Osteoblast (primary cell): ENCODE measurements at places on chromosomes 11 and 22. TPM values are rescaled to one million over a fixed set of nuclear protein-coding genes. Genes with fewer than 3 reads are reported as not detected.

DNA sequence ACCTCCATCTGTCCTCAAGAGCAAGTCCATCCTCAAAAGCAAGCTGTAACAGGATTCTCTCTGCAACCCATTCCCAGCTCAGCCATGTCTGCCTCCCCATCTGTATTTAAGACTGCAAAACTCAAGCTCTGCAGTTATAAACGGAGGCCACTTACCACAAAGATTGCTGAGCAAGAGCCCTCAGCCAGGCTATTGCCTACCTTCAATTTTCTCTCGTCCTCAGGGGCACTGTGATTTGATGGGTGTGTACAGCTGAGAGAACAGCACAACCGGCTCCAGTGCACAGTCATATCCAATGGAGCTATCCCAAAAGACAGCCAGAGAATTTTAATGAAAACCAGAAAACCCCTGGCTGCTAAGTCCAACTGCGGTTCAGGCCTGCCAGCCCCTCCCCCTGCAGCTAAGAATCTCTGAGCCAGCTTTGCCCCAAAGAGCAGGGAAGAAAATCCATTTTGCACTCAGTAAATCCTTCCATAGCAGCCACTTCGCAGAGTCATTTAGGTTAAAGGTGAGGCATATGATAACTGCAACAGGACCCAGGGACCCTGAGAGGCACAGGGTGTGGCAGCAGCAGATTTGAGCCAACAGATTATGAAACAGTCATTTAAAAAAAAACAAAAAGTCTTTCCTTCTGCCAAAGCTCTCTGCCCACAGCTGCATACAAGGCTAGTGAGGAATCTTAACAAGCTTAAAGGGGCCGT lies 37.6 kb downstream of the RAB30 start:
- DNase-seq, result peak; percentile 62

The C22orf23 gene
- 0.29 and 0.72 TPM in 2 replicates for total RNA-seq

- peak; percentile 86 for DNase-seq
These were observed 12.6 kb downstream of the LMO1 start for GRCh38 chr11:8250981-8251615.

DNA sequence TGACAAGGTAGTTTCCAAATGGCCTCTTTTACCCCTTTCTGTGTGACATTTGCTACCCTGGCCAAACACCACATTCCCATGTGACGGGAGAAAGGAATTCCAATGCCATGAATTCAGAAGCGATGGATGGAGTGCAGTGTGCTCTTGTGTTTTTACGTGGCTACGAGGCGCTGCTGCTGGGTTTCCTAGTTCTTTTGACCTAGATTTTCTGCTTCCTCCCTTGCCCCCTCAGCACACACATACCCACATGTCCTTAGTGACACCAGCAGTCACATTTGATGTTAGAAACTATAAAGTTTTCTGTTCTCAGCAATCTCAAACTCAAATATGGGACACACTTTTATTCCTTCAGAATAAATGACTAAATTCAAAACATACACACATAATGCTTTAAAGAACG lies 7.8 kb upstream of the TMA7B start:
- DNase-seq, result no peak

GRCh38 chr11:12802418-12803085 lies 128.3 kb downstream of the TEAD1 start:
- DNase-seq, result no peak

The PPFIA1 gene
- 93.7 and 110 TPM in 2 replicates for total RNA-seq

DNA sequence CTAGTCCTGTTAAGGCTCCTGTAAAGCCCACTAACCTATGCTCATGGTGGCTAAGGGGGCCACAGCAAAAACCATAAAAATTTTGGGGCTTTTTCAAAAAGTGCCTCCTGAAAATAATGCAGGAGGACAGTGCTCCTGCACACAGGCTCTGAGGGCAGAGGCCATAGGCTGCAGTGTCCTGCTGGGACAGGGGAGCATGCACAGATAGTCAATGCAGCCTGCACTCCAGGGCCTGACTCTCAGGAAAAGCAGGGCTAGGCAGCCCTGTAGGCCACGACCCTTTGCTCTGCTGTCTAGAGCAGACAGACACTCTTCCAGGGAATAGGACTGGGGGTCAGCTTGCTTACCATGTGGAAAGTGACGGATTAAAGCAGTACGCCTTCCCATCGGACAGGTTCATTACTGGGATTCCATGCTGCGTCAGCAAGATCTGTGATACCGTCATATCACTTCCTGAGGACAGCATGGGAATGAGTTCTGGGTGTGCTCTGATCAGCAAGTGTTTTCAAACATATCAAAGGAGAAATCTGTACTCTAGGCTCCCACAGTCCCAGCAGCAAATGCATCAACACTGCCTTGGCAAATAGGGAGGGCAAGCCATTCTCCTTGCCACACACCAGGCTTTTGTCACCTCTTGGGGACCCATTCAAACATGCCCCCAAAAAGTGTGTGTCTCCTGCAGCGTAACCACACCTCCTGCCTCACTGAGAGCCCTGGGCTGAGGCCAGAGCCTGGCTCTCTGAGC lies 64.1 kb upstream of the CLTCL1 start:
- no peak for DNase-seq

The CTSC gene
- 23.5 and 25.9 TPM in 2 replicates for total RNA-seq

The SEPTIN5 gene
- total RNA-seq, result 11.2 and 14.5 TPM in 2 replicates
